Motor neuron (in vitro differentiated cells): ENCODE measurements at places on chromosomes 3 and 15. TPM values are rescaled to one million over a fixed set of nuclear protein-coding genes. Genes with fewer than 3 reads are reported as not detected.

GRCh38 chr3:168223085-168223484 lies 127.4 kb upstream of the GOLIM4 start:
- no peak for ATAC-seq

GRCh38 chr3:55487381-55488241 lies 505 bp upstream of the WNT5A start:
- peak; percentile 10 for ATAC-seq

- peak; percentile 66 for ATAC-seq
Measured at GRCh38 chr3:16102905-16103364, 71.5 kb upstream of the GALNT15 start.

GRCh38 chr3:126782536-126782935 lies 78.5 kb downstream of the CHCHD6 start:
- peak; percentile 38 for ATAC-seq

Gene GOLGA8S
- 0.05 TPM in 1 of 2 replicates, not detected in the other for total RNA-seq

DNA sequence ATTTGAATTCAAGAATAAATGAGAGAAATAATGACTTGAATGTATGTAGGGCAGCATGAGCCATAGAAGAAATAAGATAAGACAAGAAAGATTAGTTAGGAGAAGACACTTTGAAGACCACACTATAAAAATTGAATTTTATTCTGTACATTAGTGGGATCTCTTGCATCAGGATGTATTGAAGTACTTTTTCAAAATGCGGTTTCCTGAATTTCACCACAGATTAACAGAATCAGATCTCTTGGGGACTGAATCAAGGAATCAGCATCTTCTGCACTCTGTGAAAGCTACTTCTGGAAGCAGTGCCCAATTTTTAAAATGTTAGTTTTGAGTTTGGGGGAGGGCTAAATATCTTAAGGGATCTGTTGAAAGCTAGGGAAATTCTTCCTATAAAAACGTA lies 763.9 kb upstream of the GOLIM4 start:
- ATAC-seq: no peak

GRCh38 chr15:48283396-48284145 lies 47.7 kb upstream of the DUT start:
- ATAC-seq: peak; percentile 76

Gene CCR3
- total RNA-seq: 0.27 and 0.62 TPM in 2 replicates

- no peak for ATAC-seq
Measured at GRCh38 chr3:63450023-63450422, 171.9 kb downstream of the SYNPR start.

DNA sequence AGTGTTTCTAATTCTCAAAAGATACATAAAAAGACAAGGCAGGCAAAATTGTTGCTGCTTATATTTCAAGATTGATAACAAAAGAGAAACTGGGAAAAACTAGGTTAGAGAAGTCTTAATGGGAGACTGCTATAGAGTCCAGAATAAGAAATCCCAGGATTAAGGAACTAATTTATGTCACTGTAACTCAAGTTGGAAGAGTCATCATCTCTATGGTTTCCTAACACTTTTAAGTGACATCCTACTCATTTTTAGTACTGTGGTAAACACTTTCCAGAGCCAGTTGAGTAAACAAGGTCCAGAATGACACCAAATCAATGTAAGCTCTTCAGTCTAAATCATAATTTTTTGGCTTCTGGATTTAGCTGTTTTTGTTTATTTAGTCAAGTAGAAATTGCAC lies 8.0 kb downstream of the CLDN16 start:
- ATAC-seq: no peak

Gene TGM4
- 0.18 and 0.33 TPM in 2 replicates for total RNA-seq

Gene KBTBD12
- total RNA-seq: 0.08 and 0.09 TPM in 2 replicates

GRCh38 chr15:40349163-40349562 lies 1.7 kb upstream of the PHGR1 start:
- ATAC-seq: no peak

DNA sequence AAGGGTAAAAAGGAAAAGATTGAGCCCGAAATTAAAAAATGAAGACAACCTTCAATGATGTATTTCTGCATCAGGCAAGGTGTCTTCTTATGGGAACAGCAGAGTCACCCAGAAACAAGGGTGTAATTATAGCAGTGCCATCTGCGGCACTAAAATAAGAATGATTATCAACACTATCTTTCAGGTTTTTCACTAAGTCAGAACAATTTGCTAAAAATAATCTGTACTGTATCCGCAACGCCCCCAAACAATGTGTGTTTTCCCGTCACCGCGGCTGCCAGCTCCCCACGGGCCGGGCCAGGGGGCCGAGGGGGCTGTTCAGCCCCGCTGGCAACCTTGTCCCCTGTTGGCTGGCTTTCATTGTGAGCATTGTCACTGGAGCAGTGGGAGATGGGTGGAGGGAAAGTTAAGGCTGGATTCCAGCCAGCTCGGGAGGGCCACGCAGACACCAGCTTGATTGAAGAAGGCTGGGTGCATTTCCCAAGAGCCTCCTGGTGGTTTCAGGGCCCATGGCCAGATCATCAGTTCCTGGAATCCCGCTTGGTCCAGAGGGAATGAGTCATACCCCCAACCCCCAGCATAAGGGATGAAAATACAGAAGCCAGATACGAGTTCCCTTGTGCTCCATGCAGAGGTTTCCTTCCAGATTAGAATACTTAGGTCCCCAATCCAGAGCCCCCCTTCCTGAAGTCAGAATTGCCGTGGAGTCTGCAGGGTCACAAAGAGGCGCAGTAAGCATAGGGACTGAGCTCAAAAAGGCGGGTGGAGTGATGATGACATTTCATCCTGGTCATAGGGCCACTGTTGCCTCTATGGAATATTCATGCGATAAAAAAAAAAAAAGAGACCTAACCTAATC lies 90.2 kb upstream of the KLF13 start:
- peak; percentile 93 for ATAC-seq

DNA sequence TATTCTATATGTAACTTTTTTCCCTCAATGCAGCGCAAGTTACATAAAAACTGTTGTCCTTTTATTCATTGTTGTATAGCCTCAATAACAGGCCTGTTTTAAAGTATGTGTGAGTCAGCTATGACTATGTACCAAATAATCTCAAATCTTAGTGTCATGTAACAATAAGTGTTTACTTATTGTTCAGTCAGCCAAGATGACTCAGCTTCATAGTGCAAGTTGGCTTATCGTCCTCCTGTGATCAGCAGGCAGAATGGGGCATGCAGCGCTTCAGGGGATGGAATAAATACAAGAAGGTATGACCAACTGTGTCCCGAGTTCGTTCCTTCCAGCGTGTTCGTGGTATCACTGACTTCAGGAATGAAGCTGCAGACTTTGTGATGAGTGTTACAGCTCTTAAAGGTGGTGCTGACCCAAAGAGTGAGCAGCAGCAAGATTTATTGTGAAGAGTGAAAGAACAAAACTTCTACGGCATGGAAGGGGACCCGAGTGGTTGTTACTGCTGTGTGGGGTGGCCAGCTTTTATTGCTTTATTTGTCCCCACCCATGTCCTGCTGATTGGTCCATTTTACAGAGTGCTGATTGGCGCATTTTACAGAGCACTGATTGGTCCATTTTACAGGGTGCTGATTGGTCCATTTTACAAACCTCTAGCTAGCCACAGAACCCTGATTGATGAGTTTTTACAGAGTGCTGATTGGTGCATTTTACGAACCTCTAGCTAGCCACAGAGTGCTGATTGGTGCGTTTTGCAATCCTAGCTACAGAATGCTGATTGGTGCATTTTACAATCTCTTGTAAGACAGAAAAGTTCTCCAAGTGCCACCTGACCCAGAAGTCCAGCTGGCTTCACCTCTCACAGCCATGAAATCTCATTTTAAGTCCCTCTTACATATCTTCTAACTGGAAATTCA lies 1016.0 kb downstream of the MCTP2 start:
- ATAC-seq: no peak

Gene AHSG
- not detected in 2 replicates for total RNA-seq

Gene PLA1A
- 0.22 and 0.93 TPM in 2 replicates for total RNA-seq

GRCh38 chr3:108183971-108184370 lies 38.3 kb downstream of the IFT57 start:
- ATAC-seq: no peak

DNA sequence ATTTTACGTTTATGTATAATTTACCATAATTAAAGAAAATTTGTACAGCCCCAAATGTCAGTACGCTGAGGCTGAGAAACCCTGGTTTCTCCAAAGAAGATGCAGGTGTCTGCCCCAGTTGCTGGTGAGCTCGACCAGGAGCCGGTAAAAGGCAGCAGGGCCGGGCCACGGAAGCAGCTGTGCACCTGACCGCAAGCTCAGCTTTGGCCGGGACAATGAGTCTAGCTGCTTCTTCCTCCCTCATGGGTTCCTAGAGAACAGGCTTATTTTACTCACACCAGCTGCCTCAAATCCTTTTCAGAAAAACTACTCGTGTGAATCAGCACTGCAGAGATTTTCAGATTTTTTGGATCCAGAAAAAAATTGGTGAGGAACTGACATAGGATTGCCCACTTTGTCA lies 18.0 kb upstream of the ZXDC start:
- ATAC-seq: peak; percentile 61

Gene GREM1
- total RNA-seq: 0.33 and 0.34 TPM in 2 replicates

Gene DLEC1
- 1.9 and 2.5 TPM in 2 replicates for total RNA-seq

GRCh38 chr3:111617912-111618601 lies 22.9 kb upstream of the ZBED2 start:
- no peak for ATAC-seq

DNA sequence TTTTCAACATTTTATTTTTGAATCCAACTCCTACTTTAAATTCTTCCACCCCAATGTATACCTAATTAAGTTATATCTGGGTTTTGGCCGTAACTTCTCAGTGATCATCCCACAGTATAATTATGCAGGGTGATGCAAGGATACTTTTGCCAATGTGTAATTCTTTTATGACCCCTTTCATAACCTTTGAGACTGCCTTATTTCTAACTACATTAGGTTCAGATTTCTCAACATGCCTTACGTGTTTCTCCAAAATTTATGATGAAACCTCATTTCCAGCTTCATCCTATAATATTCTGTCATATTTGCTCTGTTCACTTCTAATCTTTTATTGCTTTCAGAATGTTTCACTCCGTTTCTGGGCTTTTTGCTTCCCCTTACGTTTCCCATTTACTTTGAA lies 1229.6 kb upstream of the ALCAM start:
- ATAC-seq: no peak

GRCh38 chr15:77596821-77597803 lies 35.6 kb downstream of the LINGO1 start:
- ATAC-seq: no peak

Gene FES
- total RNA-seq: 4.8 and 5.5 TPM in 2 replicates
